ENCODE measurements at places on chromosomes 2 and 18. TPM values are rescaled to one million over a fixed set of nuclear protein-coding genes. Genes with fewer than 3 reads are reported as not detected.
A peak's percentile ranks its signal among the peaks of the same experiment; 100 is the strongest.

- no peak for DNase-seq
Observed at GRCh38 chr18:24954341-24954740, 397.6 kb downstream of the ZNF521 start.

The HOXD12 gene
- not detected for total RNA-seq

- no peak for DNase-seq
Observed at GRCh38 chr2:102483086-102483485, 10.1 kb downstream of the SLC9A4 start.

DNA sequence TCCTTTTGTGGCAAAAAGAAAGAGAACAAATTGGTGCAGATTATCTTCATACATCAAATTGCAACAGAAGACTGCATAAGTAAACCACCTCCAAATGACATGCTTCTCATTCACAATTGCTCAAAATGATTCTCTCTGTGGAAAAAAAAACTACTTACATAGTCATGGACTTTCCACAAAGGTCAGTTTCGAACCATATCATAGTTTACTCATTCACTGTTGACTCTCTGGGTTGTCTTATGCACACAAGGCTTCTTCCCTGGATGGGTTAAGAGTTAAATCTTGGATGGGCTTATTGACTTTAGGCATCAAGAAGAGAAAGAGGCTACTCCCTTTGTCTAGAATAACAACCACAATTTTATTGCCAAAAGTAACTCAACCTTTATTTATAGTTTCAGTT lies 91.3 kb upstream of the RAB27B start:
- DNase-seq, result no peak

GRCh38 chr2:14132386-14132785 lies 500.1 kb upstream of the LRATD1 start:
- DNase-seq, result no peak

GRCh38 chr2:36392571-36393255 lies 37.1 kb downstream of the CRIM1 start:
- no peak for DNase-seq

GRCh38 chr2:228613133-228613850 lies 431.8 kb upstream of the SPHKAP start:
- peak; percentile 85 for DNase-seq

Data from MCF 10A (cell line).